ENCODE measurements at places on chromosomes 3 and 15. TPM values are rescaled to one million over a fixed set of nuclear protein-coding genes. Genes with fewer than 3 reads are reported as not detected.

GRCh38 chr3:131998027-131998426 lies 36.8 kb downstream of the CPNE4 start:
- no peak for DNase-seq

DNA sequence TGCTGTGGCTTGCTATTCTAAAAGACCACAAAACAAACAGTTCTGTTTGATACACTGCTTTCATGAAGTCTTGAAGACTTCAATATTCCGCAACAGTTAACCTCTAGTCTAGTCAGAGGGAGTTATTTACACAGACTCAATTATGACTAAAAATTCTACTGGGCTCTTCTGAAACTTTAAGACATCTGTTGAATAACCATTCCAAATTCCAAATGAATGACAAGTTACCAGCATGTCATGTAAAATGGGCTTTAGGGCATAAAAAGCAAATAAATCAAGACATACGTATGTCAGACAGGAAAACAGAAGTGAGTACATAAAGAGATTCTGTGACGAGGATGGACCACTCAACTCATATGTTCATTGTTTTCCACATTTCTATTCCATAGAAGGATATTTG lies 93.9 kb downstream of the PLOD2 start:
- no peak for DNase-seq

DNA sequence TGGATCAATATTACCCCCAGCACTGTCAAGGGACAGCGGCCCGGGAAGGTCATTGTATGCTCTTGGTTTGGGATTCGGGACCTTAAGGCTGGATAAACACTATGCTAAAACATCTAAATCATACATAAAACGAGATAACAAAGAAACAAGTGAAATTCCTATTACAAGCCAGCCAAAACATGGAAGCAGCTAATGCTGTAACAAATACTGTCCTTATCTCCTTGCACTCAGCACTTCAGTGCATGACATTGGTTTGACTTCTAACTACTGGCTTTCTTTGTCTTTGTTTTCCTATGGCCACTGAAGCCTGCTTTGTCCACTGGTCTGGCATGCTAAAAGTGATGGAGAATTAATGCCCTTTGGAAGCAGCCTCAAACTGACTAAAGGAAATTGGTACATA lies 516.4 kb upstream of the DPH6 start:
- DNase-seq = no peak

The SOX14 gene
- not detected for total RNA-seq

- DNase-seq = no peak
These were observed 251.4 kb upstream of the ROPN1 start for GRCh38 chr3:124243177-124243859.

DNA sequence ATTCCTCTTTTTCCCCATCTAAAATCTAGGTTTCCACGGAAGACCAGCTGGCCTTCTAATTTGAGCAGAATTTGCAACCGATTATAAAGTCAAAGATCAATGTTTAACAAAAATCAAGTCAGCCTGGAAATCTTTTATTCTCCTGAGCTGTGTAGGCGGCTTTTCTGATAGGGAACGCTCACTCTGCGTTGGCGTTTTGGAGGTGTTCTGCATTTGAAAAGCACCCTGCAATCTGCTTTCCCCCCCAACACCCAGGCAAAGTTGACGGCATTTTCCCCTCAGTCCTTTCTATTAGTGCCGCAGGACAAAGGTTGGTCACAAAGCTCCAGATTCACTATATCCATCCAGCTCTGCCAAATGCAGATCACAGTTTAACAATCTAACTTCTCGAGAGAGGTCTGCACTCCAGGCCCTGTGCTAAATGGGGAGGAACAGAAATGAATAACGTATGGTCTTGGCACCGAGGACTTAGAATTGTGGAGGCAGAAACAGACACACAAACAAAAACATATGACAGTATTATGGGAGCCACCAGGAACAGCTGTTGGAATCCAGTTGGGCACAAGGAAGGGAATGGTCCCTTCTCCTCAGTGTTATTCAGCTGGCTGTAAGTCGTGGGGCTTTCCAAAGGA lies 50.4 kb upstream of the LARS2 start:
- no peak for DNase-seq

The GRM7 gene
- not detected for total RNA-seq

GRCh38 chr3:185555101-185555501 lies 2.7 kb upstream of the LIPH start:
- DNase-seq = no peak

- no peak for DNase-seq
These were observed 161.6 kb downstream of the LPP start for GRCh38 chr3:188315553-188315952.

The TMEM212 gene
- total RNA-seq = not detected

DNA sequence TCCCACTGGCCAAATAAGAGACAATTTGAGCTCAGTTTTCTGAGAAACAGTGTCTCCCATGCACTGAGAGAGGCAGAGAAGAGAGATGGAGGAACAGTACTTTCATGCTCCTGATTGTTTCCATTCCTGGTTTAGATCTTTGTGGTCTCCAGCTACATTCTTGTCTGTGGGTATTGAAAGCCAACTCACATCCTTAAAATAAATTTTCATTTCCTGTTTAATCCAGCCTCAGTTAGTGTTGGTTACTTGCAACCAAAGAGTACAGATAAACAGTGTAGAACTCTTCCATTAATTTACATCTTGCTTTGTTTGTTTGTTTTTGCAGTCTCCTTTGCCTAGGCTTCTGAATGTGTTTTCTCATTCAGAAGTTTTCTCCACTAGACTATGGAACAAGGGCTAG lies 123.7 kb upstream of the CLSTN2 start:
- no peak for DNase-seq

- DNase-seq = no peak
These were observed 366.0 kb upstream of the TBL1XR1 start for GRCh38 chr3:177563243-177563780.

DNA sequence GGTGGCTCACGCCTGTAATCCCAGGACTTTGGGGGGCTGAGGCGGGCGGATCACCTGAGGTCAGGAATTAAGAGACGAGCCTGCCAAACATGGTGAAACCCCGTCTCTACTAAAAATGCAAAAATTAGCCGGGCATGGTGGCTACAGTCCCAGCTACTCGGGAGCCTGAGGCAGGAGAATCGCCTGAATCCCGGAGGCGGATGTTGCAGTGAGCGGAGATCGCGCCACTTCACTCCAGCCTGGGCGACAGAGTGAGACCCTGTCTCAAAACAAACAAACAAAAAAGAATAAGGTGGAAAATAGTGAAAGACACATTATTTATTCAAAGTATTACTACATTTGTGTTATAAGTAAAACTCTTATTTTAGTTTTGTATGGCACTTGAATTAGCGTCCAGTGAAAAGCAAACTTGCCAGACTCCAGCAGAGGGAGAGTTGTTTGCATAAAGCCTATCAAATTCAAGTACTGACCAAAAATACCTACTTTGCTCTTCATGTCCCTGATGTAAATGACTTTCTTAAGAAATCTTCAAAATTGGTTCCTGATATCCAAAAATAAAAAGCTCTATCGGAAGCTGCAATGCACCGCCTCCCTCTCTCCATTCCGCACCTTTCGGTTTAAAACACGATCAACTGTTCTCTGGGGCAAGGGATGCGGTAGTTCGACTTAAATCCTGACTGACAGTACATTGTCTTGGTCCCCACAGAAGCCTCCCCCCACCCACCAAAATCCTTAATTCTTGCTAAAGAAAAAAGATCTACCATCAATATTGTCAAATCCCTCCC lies 1.2 kb downstream of the TRPM7 start:
- no peak for DNase-seq

GRCh38 chr3:135991621-135992020 lies 26.1 kb downstream of the PPP2R3A start:
- no peak for DNase-seq

DNA sequence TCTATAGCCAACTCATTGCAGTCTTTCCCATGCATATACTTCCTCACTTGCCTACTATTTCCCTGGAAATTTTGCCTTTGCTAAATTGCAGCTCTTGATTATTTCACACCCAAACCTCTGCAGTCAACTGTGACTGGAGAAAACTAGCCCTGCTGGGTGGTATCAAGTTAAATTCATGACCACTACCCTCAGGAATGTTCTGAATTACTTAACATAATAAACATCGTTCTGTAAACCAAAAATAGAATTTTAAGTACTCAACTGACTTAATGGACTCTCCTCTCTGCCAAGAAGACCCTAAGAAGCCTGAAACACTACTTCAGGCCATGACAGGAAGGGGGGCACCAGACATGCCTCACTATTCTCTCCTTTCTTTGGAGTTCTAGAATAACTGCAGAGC lies 1278.0 kb upstream of the GBE1 start:
- DNase-seq = no peak

DNA sequence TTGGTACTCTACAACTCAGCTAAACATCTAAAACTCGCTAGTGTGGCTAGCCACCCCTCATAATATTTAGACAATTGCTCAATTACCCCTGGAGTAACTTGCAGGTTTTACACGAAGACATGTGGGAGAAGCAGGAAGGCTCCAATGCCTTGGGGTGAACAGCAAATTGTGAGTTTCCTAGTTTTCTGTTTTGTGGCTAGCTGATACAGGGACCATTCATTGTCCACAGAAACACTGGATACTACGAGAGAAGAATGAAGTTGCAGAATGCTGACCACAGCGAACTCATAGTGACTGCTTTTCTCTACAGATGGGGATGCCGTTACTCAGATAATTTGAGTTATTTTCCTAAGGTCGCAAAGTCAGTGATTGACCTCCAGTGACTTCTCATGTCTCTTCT lies 212.9 kb downstream of the P3H2 start:
- no peak for DNase-seq

DNA sequence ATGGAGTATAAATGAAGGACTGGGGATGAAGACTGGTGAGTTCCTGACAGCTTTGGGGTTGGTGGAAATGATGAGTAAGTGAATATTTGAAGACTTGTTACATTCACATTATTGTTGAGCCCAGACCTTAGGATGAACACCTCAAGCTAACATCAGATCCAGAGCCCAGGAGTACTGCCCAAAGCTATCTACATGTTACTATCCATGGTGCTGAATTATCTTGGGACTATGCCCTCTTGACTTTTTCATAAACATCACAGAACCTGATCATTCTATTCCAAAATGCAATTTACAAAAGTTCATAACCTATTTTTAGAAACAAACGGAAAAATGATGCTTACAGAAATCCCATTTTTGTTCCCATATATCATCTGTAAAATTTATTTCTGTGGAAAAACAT lies 613.3 kb downstream of the TUSC7 start:
- no peak for DNase-seq

DNA sequence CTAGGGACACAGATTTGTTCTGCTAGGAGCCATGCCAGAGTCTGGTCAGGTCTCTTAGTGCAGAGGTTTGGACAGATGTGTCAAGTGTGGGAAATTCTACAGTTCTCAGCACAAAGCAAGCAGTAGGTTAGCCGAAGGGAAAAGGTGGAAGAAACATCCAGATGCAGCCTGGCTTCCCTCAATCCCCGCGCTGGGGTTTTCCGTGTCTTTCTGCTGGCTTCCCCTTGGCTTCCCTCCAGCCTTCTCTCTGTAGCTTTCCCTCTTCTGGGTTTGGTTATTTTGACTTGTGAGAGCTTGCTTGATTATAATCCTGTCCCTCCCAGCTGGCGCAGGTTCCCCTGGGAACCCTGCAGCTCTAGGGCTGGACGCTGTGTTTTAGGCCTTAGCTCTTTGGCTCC lies 4.1 kb downstream of the TF start:
- DNase-seq = no peak

DNA sequence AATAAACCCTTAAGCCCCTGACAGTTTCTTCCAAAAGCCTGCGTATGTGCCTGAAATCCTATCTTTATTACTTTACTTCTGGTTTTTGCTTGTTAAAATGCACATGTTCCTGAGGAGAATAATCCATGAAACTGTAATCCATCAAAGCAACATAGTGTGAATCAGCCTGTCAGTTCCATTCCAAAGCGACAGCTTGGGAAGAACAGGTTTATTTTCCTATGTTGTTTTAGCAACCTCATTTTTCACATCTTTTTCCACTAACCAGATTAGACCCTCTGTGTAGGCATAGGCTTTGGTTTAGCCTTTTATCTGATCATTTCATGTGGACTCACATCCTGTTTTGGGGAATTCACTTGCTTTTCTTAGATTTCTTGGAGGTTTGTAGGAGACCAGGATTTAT lies 988.0 kb downstream of the SQOR start:
- DNase-seq = no peak

The APOD gene
- total RNA-seq = 4.3 TPM

The CGNL1 gene
- not detected for total RNA-seq

DNA sequence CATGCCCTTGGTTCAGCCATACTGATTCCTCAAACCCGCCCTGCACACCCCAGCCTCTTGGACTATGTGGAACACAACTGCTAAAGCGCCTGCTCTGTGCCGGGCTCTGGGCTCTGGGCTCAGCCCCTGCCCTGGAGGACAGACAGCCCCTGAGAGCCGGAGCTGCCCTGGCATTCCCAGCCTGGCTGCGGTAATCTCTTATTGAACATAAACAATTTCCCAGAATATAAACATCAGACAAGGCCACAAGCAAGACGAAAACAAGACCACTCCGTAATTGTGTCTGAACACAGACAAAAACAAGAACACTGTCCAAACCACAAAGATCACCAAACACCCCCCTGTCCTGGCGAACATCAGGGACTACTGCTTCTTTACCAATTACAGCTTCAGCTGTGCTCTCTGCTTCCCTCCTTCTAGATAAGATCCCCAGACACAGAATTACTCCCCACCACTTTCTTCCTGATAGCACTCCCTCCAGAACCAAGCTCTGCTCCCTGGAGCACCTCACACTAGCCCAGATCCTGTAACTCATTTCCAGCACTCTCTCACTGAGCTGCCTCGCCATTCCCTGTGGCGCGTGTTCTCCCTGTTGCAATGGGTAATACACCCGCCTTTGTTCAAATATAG lies 57.1 kb upstream of the TLE3 start:
- DNase-seq = no peak

The ADAMTS9 gene
- not detected for total RNA-seq

GRCh38 chr3:89025185-89025584 lies 82.2 kb upstream of the EPHA3 start:
- no peak for DNase-seq

DNA sequence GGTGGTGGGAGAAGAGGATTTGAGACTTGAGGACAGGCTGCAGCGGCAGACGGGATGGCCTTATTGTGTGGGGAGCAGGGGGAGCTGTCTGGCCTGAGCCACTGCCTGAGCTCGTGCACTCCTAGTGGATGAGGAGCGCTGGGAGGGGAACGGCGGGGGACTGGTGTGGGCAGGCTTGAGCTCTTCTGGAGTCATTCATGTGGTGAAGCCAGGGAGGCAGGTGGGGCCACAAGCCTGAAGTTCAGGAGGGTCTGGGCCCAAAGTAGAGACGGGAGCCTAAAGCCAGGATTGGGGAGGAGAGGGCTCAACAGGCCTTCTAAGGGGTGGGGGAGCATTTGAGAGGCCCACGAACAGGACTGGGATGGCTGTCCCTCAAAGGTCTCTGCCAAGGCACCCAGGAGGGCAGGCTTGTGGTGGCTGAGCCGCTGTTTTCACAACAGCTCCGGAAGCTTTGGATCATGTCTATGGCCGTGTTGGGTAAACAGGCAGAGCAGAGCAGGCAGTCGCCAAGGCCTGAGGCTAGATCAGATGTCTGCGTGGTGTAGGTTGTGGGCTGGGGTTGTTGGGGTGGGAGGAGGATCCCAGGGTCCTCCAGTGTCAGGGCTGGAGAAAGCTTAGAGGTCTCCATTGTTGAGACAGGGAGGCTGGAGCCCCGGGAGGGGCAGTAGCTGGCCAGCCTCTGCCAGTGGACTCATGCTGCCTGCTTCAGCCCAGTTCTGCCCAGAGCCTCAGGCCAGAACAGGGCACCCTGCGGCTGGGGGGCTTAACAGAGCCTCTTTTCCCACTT lies 8.2 kb downstream of the PRKCD start:
- no peak for DNase-seq
